ENCODE measurements at places on chromosomes 12 and 14.

GRCh38 chr12:127101076-127101475, 1165.9 kb upstream of the TMEM132C start:
- no peak for DNase-seq

GRCh38 chr12:87382959-87383566, 646.1 kb downstream of the C12orf50 start:
- no peak for DNase-seq

GRCh38 chr12:54004063-54004840, 4.3 kb downstream of the HOXC9 start:
- DNase-seq, result no peak

DNA sequence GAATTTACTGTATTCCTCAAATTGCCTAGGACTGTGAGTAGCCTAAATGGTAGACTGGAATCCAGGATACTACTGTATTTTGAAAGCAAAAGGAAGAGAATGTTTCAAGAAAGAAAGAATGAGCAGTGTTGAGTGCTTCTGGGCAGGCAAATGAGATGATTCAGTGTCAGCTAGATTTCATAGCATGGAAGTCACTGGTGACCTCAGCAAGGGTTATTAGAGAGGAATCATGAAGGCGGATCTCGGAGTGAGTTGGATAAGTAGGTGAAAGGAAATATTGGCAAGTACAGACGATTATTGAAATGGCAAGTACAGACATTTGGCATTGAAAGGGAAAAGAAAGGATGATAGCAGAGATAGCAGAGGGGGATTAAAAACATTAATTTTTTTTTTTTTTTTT, 27.1 kb downstream of the VRK1 start:
- DNase-seq, result no peak

- DNase-seq, result no peak
These were observed 1107.3 kb downstream of the TMEM121 start for GRCh38 chr14:106633721-106634120.

- DNase-seq, result no peak
These were observed 14.5 kb downstream of the R3HDM2 start for GRCh38 chr12:57416039-57416996.

Measured in activated T-cell treated with anti-CD3 and anti-CD28 coated beads for 1 hour (primary cell).